ENCODE measurements at places on chromosomes 2 and 18.
A peak's percentile ranks its signal among the peaks of the same experiment; 100 is the strongest.

DNA sequence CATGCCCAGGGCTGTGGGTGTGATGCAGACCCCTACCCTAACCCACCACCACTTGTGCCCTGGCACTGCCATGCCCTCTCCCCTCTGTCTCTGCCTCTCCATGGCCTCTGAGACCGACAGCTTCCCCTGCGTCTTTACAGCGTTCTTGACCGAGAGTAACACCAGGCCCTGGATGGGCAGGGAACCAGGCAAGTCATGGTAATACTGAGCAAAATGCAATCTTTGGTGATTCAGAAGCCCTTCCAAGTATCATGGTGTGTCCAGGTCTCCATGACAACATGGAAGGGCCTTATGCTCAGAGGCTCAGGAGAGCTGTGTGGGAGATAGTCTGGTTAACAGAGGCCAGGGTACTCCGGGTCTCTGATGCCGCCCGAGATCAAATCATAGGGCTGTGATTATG is 176.1 kb downstream of the KLHL29 start:
- no peak for DNase-seq

- DNase-seq, result no peak
Observed at GRCh38 chr2:239465017-239466001, 64.5 kb upstream of the HDAC4 start.

- DNase-seq, result no peak
Observed at GRCh38 chr2:134573085-134573370, 145.8 kb downstream of the TMEM163 start.

- DNase-seq, result no peak
Observed at GRCh38 chr2:54457323-54458023, 1.3 kb downstream of the SPTBN1 start.

DNA sequence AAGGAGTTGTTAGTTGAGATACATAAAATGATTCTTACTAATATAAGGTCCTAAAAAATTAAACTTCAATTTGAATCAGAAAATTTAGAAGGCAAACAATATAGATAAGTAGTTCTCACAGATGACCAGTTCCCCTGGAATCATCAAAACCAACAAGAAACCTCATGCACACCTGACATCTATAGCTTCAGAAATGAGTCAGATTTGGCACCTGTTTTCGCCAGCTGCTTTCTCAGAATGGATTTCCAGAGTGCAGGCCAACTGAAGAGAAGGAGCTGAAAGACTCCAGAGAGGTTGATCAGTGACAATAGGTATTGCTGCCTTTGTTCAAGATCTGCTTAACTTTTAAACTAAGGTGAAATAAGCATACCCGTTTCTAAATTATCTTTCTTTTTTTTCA is 192.4 kb downstream of the RDH14 start:
- no peak for DNase-seq

GRCh38 chr18:23523429-23524212 is 20.3 kb downstream of the RMC1 start:
- DNase-seq, result no peak

DNA sequence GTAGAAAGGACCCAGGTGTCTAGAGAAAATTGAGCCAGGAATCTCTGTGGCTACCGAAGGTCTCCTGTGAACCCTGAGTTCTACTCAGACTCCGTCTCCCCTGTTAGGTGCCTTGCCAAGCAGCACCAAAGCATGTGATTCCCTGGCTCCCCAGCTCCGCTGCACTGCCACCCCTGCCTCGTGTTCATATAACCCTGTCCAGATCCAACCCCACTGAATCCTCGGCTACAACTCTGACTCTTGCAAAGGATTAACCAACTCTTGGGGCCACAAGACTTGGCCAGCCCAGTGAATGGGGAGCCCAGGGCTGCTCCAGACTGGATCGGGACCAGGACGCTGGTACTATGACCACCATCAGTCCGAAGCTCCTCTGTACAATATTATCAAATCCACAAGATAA is 37.3 kb upstream of the ACAA2 start:
- no peak for DNase-seq

GRCh38 chr2:11187731-11188130 is 32.5 kb downstream of the SLC66A3 start:
- DNase-seq, result no peak

- DNase-seq, result no peak
Observed at GRCh38 chr2:70141902-70142589, 48.8 kb downstream of the C2orf42 start.

GRCh38 chr2:236178890-236179235 is 10.7 kb upstream of the GBX2 start:
- no peak for DNase-seq

DNA sequence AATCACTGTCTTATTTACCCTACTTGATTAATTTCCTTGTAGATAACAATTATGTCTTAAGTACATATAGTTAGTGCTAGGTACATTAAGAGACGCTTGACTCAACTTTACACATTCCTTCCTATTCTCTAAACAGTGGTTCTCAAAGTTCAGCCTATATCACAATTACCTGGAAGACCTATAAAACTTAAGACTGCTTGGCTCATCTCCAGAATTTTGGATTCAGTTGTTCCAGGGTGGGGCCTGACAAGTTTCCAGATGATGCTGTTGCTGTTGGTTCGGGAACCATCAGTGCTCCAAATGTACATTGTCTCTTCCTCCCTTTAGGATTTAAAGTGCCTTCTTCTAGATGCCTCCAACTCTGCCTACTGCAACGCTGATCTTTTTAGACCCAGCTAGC is 4.0 kb downstream of the PPP3R1 start:
- no peak for DNase-seq

GRCh38 chr18:78601923-78602322 is 377.7 kb upstream of the SALL3 start:
- no peak for DNase-seq

DNA sequence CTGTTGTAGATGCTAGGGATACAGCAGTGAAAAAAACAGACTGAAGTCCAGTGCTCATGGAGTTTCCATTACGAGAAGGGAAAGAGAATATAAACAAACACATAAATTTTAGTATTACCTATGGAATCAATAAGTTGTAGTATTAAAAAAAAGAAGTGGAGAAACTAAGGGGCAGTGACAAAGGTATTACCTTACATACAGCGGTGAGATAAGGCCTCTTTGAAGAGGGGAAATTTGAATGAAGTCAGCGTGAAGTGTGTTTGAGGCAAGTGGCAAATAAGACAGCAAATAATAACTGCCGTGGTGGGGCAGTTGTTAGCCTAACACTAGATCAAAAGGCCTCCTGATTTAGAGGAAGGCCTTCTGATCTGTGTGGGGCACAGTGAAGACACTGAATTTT is 57.9 kb downstream of the TLK1 start:
- DNase-seq, result no peak

GRCh38 chr2:71801969-71802368 is 345.7 kb downstream of the CYP26B1 start:
- DNase-seq, result no peak

- DNase-seq, result no peak
Observed at GRCh38 chr2:186407611-186408010, 78.4 kb upstream of the ZC3H15 start.

- peak; percentile 44 for DNase-seq
Observed at GRCh38 chr18:34787931-34788532, 77.9 kb downstream of the DTNA start.

GRCh38 chr2:100655936-100656534 is 93.2 kb downstream of the PDCL3 start:
- DNase-seq, result no peak

Measured in stimulated activated CD4-positive, alpha-beta T cell treated with anti-CD3 and anti-CD28 coated beads, Interleukin-12 subunit alpha, Interleukin-12 subunit beta, amount 100 ng/mL, for 48 hours (primary cell).